ENCODE measurements at places on chromosomes 6 and 20.

DNA sequence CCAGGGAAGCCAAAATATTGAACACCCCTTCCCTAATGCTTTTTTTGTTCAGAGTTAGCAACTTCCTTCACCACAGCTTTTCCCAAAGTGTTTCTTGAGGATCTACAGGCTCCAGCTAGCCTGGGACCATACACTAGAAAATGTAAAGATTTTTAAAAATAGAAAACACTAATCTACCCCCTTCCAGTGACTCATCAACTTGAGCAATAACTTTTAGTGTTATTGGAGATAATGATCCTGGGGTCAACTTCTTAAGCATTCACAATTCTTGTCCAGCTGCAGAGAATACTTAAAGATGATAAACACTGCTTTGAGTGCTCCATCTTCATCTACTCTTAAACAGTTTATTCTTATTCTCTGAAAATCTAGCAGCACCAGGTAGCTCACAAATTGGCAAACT, 131.6 kb downstream of the COL9A1 start:
- DNase-seq = no peak

DNA sequence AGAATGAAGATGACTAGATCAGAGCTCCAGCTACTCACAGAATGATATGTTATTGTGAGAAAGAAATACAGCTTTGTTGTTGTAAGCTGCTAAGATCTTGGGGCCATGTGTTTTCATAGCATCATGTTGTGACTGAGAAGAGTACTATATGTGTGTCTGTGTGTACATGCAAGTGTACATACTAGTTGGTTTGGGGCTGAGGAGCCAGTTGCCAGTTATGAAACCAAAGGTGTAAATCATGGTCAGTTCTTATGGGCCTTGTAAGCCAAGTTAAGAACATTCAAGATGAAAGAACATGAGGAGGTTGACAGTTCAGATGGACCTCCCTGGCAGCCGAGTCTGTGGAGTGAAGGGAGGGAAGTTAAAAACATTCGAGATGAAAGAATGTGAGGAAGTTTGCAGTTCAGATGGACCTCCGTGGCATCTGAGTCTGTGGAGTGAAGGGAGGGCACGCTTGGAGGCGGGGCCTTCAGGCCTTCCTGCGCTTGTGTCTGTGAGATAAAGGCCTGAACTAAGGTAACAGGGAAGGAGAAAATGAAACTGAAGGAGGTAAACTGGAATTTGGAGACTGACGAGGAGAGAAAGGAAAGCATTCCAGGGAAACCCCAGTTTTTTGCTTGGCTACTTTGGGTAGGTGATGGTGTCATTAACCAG, 13.9 kb downstream of the AFDN start:
- no peak for DNase-seq

DNA sequence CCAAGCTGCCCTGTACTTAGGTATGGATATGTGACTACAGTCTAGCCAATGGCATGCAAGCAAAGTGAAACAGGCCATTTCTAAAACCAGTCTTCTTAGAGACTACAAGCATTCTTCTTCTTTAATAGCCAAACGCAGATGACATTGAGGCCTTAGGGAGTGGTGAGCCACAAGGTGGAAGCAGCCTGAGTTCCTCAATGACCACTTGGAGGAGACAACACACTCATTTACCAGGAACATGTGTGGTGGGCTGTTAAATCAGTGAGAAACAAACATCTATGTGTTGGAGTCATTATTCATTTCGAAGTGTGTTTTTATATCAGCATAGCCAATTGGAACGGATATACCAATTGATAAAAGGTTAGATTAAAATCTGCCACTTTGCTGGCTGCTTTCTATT, 122.0 kb downstream of the GFRAL start:
- DNase-seq = peak; percentile 2

- peak; percentile 33 for DNase-seq
Measured at GRCh38 chr6:132734694-132735236, 20.9 kb upstream of the VNN1 start.

- DNase-seq = no peak
Measured at GRCh38 chr6:127956956-127957355, 56.1 kb upstream of the THEMIS start.

- peak; percentile 45 for DNase-seq
Measured at GRCh38 chr20:23086056-23086566, at the start of gene CD93. CD93 (minus strand) TSS chr20:23086324; CDS start chr20:23086192, 132 bp downstream.

- DNase-seq = peak; percentile 35
Measured at GRCh38 chr6:11011787-11012234, 32.3 kb downstream of the ELOVL2 start.

DNA sequence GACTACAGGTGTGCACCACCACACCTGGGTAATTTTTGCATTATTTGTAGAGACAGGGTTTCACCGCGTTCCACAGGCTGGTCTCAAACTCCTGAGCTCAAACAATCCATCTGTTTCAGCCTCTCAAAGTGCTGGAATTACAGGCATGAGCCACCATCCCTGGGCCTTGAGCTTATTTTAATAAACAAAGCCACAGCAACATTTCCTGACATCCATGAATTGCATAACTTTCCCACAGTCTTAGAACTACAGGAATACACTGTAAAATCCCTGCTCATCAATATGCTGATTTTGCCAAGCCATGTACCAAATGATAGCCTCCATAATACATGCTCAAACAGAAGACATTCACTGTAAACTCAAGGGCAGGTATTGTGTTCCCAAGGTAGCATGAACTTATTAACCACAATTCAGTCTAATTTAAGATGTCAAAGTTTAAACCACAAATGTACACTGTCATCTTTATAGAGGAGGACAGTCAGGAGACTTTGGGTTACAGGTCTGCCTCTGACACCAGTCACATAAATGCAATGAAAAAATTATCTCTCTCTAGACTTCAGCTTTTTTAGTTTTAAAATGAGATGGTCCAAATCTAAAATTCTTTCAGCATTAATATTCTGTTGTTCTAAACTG, 40.0 kb downstream of the NUDT3 start:
- DNase-seq = no peak

- DNase-seq = peak; percentile 84
Measured at GRCh38 chr6:117265410-117266256, at the start of gene VGLL2. VGLL2 (plus strand) TSS chr6:117265558; CDS start chr6:117265764, 206 bp downstream.

DNA sequence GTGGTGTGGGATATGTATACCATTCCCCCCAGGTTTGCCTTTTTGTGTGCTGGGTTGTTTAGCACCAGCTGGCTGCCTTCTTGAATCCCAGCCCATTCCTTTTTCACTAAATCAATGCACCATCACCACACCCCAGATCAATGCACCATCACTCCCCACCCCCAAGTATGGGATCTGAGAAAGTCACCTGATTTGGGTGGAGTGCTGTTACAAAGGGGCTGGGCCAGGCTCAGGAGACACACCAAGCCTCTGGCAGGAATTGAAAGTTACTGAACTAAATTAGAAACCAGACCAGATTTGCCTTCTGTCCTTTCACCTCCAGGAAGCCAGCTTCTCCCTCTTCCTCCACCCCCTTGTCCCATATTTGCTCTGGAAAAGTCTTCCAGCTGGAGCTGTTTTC, 19.6 kb upstream of the PKHD1 start:
- no peak for DNase-seq

GRCh38 chr6:132960720-132961119, 146.4 kb downstream of the RPS12 start:
- no peak for DNase-seq

- DNase-seq = no peak
Measured at GRCh38 chr6:157263146-157263545, 60.2 kb downstream of the TMEM242 start.

DNA sequence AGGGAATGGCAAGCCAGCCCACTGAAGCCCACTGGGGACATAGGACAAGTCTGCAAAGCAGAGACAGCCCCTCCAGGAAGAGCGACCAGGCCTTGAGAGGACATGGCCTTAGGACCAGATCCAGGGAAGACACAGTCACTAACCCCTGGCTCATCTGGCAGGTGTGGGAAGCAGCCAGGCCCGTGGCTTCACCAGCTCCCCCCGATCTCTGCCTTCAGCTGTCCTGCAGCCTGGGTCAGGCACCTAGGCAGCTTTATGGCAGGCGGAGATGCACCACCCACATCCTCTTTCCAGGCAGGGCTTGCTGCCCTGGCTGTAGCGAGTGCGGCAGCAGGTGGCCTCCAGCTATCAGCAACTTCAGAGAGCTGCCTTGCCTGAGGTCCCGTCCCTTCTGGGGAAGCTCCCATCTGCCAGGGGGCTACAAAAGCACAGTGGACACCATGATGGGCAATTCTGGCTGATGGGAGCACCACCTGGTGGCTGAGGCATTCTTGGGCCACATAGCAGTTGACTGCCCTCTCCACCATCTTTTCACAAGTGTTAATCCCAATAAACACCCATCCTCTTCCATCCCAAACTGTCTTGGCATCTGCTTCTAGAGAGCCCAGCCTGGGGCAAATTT, 85.8 kb downstream of the DZANK1 start:
- DNase-seq = peak; percentile 72

GRCh38 chr20:58133020-58133808, 95.2 kb downstream of the ANKRD60 start:
- no peak for DNase-seq

DNA sequence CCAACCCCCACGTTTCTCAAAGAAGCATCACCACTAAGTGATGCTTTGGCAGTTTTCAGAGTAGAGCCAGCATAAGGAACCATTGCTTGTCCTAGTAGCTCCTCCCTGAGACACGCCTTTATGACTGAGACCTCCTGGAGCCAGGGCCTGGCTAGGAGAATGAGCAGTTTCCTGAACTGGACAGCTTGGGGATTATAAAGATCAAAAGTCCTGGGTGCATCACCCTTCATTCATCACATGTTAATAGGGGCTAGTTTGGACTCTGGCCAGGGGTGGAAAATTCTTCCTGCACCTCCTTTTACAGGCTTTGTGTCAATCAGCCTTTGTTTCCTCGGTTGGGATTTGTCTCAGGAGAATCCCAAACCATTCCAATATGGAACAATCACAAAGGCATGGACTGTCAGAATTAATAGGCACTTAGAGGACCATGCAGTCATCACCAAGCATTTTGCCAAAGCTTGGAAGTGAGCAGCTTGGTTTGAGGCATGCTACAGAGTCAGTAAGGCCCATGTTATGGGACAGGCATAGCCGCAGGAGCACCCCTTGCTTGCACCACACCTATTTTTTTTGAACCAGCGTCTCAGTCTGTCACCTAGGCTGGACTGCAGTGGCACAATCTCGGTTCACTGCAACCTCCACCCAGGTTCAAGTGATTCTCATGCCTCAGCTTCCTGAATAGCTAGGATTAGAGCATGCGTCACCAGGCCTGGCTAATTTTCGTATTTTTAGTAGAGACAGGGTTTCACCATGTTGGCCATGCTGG, 64.9 kb upstream of the TGM3 start:
- no peak for DNase-seq
